GM23248 (cell line): ENCODE measurements at places on chromosomes 11 and 22. TPM values are rescaled to one million over a fixed set of nuclear protein-coding genes. Genes with fewer than 3 reads are reported as not detected.

GRCh38 chr11:95140397-95141033, 50.9 kb downstream of the ENDOD1 start:
- no peak overlapping the region for H3K27ac ChIP-seq
- H3K36me3 ChIP-seq: no peaks in the 10 kb centered on the region
- H3K4me1 ChIP-seq: peaks cover 32% of the 10 kb centered on the region
- no peak overlapping the region for H3K4me3 ChIP-seq
- DNase-seq: peak; percentile 78

DNA sequence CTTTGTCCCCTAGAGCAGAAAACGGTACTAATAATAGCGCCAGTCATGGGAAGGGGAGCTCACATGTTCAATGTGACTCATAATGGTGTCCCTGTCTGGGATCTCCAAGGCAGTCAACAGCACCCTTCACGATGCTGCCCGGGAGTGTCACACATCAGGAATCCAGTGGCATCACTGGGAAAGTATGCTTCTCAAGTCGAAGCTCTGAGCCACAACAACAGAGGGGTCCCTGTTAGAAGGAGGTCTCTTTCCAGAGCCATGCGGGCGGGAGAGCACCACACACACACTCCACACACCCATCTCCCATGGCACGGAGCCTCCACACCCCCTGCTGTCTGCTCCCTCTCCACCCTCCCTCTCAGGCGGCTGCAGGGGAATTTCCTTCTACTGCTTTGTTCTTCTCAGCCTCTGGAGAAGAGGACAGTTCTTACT, 119.7 kb downstream of the ETS1 start:
- H3K4me3 ChIP-seq: peak overlapping the region; percentile 11; the same call in 1 of the 2 replicates
- H3K4me1 ChIP-seq: peaks cover 66% of the 10 kb centered on the region
- peaks cover 57% of the 10 kb centered on the region for H3K36me3 ChIP-seq
- H3K27ac ChIP-seq: peak overlapping the region; percentile 93

DNA sequence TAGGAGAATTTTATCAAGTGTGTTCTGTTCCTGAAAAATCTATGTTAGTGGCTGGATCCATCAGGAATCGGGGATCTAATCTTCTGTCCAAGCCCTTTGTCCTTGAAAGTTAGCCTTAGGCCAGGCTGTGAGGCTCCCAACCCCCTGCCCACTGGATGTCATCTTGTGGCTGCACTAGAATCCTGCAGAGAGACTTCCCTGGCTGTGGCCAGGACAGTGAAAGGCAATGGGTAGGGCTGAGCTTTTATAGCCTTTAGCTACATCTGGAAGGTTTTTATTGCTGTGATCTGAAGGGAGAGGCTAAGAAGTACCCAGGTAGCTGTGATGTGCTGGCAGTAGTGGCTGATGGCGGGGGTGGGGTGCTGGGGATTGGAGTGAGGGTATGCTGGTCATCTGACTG, 2.1 kb downstream of the OAF start:
- H3K36me3 ChIP-seq: no peaks in the 10 kb centered on the region
- peak overlapping the region; percentile 45 for H3K27ac ChIP-seq
- DNase-seq: peak; percentile 40
- H3K4me1 ChIP-seq: peaks cover 47% of the 10 kb centered on the region
- H3K4me3 ChIP-seq: peak overlapping the region; percentile 88
- H3K27me3 ChIP-seq: no peaks in the 10 kb centered on the region

DNA sequence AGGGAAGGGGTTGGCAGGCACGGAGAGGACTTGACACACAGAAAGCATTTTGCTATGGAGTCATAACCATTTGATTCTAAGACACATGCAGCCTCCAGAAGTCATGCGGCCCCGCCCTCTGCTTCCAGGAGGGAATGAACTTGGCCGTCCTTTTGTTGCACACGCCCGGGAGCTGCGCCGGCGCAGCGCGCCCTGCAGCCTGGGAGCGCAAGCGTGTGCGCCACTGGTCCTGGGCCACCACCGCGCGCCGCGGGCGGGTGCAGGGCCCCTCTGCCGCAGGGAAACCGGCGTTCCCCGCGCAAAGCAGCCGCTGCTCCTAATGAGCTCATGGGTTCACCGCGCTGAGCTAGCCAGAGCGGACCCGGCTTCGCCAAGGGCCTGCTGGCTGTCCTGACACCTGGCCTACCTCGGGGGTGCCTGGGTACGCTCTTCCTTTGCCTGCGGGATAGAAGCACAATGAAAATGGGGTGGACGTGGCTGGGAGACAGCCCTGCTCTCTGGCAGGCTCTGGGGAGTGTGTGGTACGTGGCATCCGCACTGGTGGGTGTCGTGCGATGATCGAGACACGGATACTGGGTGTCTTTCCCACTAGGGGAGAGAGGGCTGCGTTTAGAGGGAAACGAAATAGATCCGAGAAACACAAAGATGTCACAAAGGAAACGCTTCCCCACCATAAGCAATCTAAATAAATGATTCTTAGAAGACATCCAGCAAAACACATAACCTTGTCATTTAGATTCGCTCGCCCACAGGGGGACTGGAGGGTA, 669 bp downstream of the MICAL3 start:
- H3K36me3 ChIP-seq: no peaks in the 10 kb centered on the region
- peaks cover 10% of the 10 kb centered on the region for H3K4me1 ChIP-seq
- DNase-seq: peak; percentile 96
- H3K27ac ChIP-seq: peak overlapping the region; percentile 60
- no peaks in the 10 kb centered on the region for H3K27me3 ChIP-seq

GRCh38 chr11:96114178-96115064, 190.5 kb upstream of the MTMR2 start:
- H3K4me1 ChIP-seq: peaks cover 37% of the 10 kb centered on the region
- no peak overlapping the region for H3K4me3 ChIP-seq
- peak overlapping the region; percentile 79 for H3K27ac ChIP-seq
- no peak for DNase-seq

DNA sequence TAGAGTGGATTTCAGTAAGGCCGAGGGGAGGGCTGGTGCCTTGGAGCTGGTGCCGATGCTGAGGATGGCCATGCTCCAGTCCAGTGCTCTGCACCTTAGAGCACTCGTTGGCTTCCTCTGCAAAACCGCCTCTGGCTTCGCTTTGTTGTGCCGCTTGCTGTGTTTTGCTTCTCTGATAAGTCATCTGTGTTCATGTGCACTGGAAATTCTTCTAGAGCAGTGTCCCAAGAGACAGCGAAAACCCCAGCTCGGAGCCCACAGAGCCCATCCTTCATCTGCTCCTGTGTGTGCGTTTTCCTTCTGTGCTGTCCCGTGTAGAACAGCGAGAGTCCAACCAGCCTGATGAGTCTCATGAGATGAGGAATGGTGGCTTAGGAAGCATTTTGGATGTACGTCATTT, 12.1 kb downstream of the FAM118A start:
- no peak overlapping the region for H3K4me3 ChIP-seq
- H3K27me3 ChIP-seq: no peaks in the 10 kb centered on the region

GRCh38 chr11:120180551-120181232, 30.1 kb upstream of the OAF start:
- peak; percentile 98 for DNase-seq
- peak overlapping the region; percentile 99 for H3K27ac ChIP-seq
- H3K36me3 ChIP-seq: no peaks in the 10 kb centered on the region
- peaks cover 54% of the 10 kb centered on the region for H3K4me1 ChIP-seq

DNA sequence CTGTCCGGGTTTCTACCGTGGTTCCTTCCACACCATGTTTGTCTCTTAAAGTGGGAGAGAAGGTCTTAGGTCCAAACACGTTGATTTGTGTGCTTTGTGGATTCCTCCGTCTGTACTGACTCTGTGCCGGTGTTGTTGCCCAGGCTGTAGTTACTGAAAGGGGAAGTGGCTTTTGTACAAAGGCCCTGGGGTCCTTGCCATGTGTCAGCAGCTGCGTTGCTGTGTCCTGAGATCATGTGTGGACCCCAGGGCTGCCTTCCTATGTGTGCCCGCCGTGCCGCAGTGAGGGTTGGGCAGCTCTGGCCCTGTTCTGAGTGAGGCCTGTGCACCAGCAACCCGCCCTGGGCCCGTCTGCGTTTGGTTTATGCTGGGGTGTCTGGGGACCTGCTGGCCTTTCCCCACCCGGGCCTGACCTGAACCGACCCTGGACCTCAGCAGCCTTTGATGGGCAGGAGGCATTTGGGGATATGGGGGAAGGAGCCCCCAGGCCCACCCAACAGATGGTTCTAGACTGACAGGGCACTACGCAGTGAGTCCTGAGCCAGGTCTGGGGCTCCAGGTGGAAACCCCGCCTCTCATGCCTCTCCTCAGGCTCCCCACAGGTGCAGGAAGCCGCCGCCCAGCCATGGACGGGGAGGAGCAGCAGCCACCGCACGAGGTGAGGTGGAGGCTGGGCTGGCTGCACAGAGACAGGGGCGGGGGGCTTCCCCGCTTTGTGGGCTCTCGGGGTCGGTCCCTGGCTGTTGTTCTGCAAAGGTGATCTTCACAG, 6.9 kb downstream of the TRABD start:
- no peaks in the 10 kb centered on the region for H3K27me3 ChIP-seq
- no peak overlapping the region for H3K4me3 ChIP-seq
- no peak for DNase-seq
- no peak overlapping the region for H3K27ac ChIP-seq

GRCh38 chr11:4926608-4927007, 2.5 kb upstream of the OR51G1 start:
- H3K36me3 ChIP-seq: no peaks in the 10 kb centered on the region
- no peak overlapping the region for H3K27ac ChIP-seq
- peak; percentile 2 for DNase-seq
- H3K27me3 ChIP-seq: no peaks in the 10 kb centered on the region
- H3K4me1 ChIP-seq: no peaks in the 10 kb centered on the region

DNA sequence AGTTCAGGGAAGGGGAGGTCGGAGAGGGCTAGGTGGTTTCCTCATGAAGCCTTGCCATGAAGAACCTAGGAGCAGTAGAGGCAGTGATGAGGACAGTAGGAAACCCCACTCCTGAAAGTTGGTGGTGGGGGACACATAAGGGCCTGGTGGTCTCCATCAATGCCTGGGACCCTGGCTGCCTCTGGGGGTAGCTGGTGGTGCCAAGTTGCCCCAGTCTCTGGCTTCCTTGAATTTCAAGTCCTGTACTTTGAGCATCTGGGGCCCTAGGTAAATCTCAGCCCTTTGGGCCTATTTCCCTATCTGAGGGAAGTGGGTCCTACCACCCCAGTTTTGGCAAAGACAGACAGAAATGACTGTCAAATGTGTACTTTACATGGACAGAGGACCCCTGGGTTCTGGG, 28.1 kb downstream of the AMPD3 start:
- no peaks in the 10 kb centered on the region for H3K4me1 ChIP-seq

Gene SLC17A6
- not detected in 2 replicates for total RNA-seq

Gene SLC22A9
- not detected in 2 replicates for total RNA-seq

Gene OR52H1
- total RNA-seq: not detected in 2 replicates

Gene SCN3B
- total RNA-seq: not detected in 2 replicates

Gene FAT3
- 1.9 TPM in 2 replicates for total RNA-seq
